ENCODE measurements at places on chromosomes 13 and 19. TPM values are rescaled to one million over a fixed set of nuclear protein-coding genes. Genes with fewer than 3 reads are reported as not detected.

DNA sequence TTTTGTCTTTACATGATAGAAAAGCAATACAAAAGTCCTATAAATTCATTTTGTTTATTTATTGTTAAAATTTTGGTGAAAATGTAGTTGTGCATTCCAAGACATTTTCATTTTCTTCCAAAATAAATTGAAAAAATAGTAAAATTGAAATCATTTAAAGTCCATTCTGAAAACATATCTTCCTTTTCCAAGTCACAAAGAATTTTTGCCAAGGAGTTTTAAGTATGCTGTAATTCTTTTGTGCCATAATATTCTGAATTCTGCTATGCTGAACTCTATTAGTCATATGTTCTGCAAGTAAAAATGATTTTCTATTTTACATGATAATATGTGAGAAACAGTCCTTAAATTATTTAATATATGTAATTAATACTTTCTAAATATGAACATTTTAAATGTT lies 879.6 kb upstream of the SLC10A2 start:
- DNase-seq: no peak

DNA sequence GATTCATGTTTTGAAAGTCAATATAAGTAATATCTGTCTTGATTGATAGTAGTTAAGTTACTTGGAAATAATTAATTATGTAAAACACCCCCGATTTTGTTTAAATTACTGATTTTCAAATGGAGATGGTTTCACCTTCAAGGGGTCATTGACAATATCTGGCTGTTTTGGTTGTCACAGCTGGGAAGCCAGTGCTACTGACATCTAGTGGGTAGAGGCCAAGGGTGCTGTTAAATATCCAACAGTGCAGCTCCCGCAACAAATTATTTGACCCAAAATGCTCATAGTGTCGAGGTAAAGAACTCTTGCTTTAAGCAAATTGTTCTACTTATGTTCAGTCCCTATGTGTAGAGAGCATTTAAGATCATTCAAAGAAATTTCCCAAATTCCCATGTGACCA lies 50.6 kb upstream of the PCDH20 start:
- DNase-seq: no peak

DNA sequence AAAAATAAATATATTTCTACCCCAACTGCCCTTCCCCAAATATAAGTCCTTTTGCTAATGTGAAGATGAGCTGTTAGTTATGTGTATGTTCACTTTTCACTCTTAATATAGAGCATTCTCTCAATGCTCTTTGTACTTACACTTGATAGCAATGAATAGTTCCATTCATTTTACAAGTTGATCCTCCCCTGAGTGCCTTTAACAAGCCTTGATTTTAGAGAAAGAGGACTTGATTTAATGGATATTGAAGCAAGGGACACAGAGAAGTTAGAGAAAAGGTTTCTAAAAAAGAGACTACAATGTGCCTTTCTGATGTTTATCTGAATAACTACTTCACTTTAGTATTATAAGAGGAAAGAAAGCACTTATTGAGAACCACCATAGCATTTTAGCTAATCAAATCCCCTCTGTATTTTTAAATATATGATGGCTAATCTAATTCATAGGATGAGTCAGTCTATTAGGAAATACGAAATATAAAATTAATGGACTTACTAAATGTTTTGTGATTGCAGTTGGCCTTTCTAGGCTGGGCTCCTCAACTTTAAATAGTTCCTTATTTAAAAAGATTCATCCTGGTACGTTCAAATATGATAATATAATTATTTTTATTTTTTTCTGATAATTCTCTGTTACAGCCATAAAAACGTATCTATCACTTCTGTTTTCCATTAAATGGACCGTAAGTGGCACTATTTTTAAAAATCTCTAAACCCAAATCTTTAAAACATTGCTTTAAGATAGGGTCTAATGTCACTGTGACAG lies 1097.8 kb upstream of the SLC10A2 start:
- no peak for DNase-seq

DNA sequence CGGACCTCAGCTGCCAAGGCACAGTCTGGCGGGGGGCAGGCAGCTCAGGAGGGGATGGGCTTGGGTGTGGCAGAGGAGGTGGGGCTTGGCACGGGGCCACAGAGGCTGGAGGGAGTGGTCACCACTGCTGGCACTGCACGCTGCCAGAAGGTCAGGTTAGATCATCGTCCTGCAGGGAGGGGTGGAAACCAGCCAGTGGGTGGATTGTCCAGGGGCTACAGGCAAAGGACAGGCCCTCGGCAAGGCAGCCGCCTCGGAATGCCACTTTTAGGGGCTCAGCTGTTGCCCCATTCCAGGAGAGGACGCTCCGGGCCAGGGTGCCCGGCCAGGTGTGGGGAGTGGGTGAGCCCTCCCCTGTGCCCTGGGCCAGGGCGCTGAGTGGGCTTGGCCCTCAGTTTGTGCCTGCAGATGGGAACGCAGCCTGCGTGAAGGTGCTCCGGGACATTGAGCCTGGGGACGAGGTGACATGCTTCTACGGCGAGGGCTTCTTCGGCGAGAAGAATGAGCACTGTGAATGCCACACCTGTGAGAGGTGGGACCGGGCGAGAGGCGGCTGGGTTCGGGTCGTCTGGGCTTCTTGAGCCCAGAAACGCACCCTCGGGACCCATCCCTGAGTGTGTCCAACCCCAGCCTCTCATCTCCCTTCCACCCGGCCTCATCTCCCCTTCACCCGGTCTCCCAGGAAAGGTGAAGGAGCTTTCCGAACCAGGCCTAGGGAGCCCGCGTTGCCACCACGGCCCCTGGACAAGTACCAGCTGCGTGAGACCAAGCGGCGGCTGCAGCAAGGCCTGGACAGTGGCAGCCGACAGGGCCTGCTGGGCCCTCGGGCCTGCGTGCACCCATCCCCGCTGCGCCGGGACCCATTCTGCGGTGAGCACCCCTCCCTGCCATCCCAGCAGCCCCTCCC lies 6.4 kb downstream of the KMT5C start:
- DNase-seq: no peak

ENOX1 gene
- total RNA-seq: not detected

Data from activated naive CD8-positive, alpha-beta T cell treated with anti-CD3 and anti-CD28 coated beads, Interleukin-2, amount 10 ng/mL, durations not matched to agents 7 days and 5 days (primary cell).